ENCODE measurements at places on chromosomes 3 and 15.

DNA sequence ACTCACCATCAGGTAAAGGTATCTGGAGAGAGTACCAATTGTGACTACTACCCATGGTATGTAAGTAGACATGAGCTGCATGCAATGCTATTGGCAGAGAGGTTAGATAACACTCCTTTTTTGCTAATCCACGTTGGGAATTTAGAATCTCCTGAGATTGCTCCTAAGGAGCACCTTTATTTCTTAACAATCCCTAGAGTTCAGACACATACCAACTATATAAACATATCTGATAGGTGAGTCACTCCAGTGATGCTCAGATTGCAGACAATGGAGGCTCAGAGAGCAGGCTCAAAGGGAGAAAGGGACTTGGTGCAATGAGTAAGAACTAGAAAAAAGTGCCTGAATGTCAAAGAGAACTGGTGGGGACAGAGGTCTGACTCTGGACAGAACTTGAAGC lies 47.0 kb upstream of the LRRFIP2 start:
- DNase-seq, result peak; percentile 95

- peak; percentile 80 for DNase-seq
These were observed 325.5 kb downstream of the RYR3 start for GRCh38 chr15:33636234-33636633.

DNA sequence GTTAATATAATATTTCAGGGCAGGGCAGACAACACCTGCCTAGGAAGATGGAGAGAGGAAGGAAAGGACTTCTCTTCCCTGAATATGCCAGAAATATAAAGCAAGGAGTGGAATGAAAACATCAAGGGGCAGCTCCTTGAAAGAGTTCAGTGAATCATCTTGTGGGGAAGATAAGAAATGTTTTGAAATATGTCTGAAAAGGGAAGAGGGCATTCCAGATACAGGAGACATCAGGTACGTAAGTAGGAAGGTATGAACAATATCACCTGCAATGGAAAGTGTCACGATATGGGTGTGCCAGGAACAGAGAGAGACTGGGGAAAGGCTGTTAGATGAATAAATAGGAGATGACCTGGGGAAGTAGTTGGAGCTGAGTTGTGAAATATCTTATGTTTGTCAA lies 75.8 kb upstream of the WDR72 start:
- peak; percentile 30 for DNase-seq

- DNase-seq, result no peak
These were observed 78.8 kb downstream of the TLE3 start for GRCh38 chr15:70018646-70019600.

GRCh38 chr3:62007036-62007435 lies 366.3 kb downstream of the FEZF2 start:
- DNase-seq, result peak; percentile 34

- peak; percentile 67 for DNase-seq
These were observed 36.3 kb upstream of the TMC3 start for GRCh38 chr15:81410318-81410753.

- no peak for DNase-seq
These were observed 19.4 kb upstream of the SEMA5B start for GRCh38 chr3:123047062-123047319.

DNA sequence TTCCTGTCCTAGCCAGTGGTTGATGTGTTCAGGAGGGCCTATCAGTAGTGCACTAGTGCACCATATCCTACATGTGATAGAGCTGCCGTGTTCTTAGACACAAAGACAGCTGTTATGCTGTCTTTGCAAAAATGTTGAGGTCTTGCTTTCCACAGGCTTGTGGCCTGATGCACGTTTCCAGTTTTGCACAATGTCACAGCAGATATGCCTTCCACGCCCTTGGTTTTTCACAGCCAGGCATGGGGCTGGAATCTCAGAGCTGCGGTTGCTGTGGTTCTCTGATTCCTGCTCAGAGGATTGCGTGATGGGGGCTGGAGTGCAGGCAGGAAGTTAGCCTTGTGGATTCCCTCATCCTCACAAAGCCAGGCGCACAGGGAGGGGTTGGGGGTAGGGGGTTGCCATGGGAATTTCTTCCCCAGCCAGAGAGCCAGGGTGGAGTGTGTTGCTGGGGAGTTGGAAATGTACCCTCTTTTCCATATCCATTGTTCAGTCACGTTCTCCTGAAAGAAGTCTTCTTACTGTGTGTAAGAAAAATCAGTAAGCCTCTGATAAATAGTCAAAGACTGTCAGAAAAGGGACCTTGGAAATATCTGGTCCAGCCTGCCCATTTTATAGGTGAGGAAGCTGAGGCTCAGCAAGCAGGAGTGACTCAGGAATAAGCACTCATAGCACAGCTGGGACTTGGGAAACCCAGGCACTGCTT lies 79.4 kb downstream of the SMAD3 start:
- DNase-seq, result no peak

DNA sequence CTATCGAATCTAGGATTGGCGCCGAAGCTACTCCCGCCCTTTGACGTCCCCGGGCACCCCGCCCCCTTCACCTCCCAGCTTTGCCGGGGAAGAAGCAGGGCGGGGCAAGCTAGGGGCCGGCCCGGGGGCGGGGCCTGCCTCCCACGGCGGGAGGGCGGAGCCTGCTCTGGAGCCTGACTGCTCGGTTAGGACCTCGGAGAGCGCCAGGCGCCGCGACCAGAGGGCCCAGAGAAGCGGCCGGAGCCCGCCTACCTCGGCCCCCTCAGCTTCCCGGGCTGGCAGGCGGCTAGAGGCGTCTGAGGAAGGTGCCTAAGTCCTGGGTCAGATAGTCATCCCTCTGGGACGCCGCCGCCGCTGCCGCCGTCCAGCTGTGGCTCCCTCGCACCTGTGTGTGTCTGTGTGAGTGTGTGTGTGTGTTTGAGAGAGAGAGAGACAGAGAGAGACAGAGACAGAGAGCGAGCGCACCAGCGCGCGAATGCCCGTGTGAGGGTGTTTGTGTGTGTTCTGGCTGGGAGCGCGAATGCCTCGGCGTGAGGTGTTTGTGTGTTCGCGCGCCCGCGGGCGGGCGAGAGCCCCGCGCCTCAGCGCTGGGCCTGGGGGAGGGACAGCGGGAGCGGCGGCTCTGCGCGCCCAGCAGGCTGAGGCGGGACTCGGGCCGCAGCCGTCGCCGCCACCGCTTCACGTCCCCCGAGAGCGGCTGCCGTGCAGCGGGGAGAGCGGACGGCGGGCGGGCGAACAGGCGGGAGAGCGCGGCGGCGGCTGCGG lies at the start of gene STXBP5L:
Gene STXBP5L, plus strand, starts transcription at position 176 of the 765 bp plus-strand sequence. CDS start 1,374 bp downstream, outside the sequence.
- peak; percentile 79 for DNase-seq

GRCh38 chr3:56297281-56297840 lies 170.9 kb downstream of the ERC2 start:
- DNase-seq, result no peak

- no peak for DNase-seq
These were observed 176.1 kb upstream of the CHL1 start for GRCh38 chr3:20421-20820.

GRCh38 chr3:116643001-116643400 lies 66.6 kb upstream of the TUSC7 start:
- DNase-seq, result no peak

DNA sequence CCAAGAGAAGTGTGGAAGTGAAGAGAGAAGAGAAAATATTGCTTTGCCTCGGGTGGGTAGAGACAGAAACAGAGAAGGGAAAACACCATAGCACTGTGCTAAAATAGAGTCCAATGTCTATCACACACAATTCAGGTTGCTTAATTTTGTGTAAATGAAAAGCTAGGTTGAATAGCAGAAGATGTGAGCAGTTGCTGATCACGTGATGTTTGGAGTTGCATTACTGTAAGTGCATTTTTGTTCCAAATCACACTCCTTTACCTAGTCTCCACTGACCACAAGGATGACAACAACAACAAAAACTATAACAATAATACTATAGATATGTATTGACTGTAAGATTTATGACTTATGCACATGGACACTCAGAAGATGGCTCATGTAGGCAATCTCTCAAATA lies 683.2 kb downstream of the AGBL1 start:
- DNase-seq, result no peak

- no peak for DNase-seq
These were observed 156.5 kb downstream of the PDCD6IP start for GRCh38 chr3:33954956-33955355.

Data from kidney tubule cell (primary cell).